ENCODE measurements at places on chromosomes 1 and 21. TPM values are rescaled to one million over a fixed set of nuclear protein-coding genes. Genes with fewer than 3 reads are reported as not detected.

The MPL gene
- total RNA-seq, result not detected

The NPPA gene
- 0.66 TPM for total RNA-seq

The FCAMR gene
- not detected for total RNA-seq

The HPDL gene
- total RNA-seq, result not detected

The PCBP3 gene
- 4.6 TPM for total RNA-seq

The RGSL1 gene
- not detected for total RNA-seq

DNA sequence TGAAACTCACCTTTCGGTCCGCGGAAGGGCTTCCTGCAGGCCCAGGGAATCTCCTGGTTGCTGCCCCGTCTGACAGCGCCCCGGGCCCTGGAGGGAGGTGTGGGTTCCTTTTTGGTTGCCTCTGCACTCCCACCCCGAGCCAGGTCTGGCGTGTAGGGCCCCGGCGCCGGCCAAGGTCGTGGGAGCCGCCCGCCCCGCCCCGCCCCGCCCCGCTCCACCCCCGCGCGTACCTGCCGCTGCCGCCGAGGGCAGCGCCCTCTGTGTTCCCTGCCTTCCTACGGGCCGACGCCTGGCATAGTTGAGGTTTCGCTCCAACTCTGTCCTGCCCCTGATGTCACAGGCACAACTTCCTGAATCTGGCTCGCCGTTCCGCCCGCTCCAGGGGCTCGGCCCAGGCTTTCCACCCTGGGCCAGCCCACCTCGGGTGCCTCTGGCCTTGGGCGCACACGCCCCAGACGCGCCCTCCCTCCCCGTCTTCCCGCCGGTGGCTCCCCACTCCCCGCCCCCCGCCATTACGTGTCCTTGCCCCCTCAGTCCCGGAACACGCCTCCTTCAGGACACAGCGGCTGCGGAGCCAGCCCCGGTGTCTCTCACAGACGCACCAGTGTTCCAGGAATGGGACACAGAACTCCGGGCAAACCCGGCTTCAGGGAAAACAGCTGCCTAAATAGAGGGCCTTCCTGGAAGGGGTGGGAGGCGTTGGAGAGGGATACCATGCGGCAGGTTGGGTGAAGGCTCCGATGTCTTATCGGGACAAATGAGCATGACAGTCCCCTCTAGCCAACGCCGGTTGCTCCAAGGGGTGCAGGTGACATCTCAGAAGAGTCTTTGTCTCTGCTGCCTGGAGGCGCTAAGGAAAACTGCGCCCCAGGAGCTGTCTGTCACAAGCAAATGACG is at the start of gene KIAA0040:
KIAA0040 (minus strand) TSS at position 147 of the 897 bp plus-strand sequence. CDS start 31,763 bp downstream, outside the sequence.
- H3K4me3 ChIP-seq, result peak within 1 kb of the TSS; percentile 75
- peak within 1 kb of the TSS; percentile 97 for H3K27ac ChIP-seq
- H3K36me3 ChIP-seq, result no peaks in the 10 kb centered on the region
- H3K4me1 ChIP-seq, result no peaks in the 10 kb centered on the region

GRCh38 chr1:17104782-17105181 is 14.5 kb downstream of the PADI2 start:
- H3K4me1 ChIP-seq, result no peaks in the 10 kb centered on the region
- H3K36me3 ChIP-seq, result no peaks in the 10 kb centered on the region
- H3K27ac ChIP-seq, result no peak overlapping the region
- H3K4me3 ChIP-seq, result no peak overlapping the region
- DNase-seq, result no peak

DNA sequence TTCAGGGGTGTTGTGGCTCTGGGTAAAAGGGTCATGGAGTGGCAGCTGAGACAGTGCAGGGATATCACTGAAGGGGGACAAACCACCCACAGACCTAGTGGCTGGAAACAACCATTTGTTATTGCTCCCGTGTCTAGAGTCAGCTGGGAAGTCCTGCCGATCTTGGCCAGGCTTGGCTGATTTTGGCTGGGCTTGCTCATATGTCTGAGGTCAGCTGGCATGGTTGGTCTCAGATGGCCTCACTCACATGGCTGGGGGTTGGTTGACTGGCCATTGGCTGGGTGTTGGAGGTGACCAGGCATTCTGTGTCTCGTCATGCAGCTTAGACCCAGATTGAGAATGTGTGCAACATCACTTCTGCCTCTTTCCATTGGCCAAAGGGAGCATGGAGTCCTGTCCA is 203.8 kb upstream of the POU3F1 start:
- H3K4me1 ChIP-seq, result no peaks in the 10 kb centered on the region
- DNase-seq, result no peak
- H3K27ac ChIP-seq, result no peak overlapping the region
- H3K36me3 ChIP-seq, result no peaks in the 10 kb centered on the region
- H3K27me3 ChIP-seq, result no peaks in the 10 kb centered on the region

- no peak overlapping the region for H3K4me3 ChIP-seq
- no peaks in the 10 kb centered on the region for H3K27me3 ChIP-seq
- peaks cover 6% of the 10 kb centered on the region for H3K4me1 ChIP-seq
Measured at GRCh38 chr1:24418898-24419628, 3.5 kb downstream of the NIPAL3 start.

DNA sequence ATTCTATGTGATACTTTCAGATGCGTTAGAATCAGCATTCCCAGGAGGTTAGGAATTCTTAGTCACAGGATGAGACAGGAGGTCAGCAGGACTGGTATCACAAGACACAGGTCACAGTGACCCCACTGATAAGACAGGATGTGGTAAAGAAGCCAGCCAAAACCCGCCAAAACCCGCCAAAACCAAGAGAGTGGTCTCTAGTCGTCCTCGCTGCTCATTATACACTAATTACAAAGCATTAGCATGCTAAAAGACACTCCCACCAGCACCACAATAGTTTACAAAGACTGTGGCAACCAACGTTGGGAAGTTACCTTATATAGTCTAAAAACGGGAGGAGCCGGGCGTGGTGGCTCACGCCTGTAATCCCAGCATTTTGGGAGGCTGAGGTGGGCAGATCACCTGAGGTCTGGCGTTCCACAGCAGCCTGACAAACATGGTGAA is 13.9 kb upstream of the ACTA1 start:
- H3K36me3 ChIP-seq, result no peaks in the 10 kb centered on the region
- H3K4me1 ChIP-seq, result no peaks in the 10 kb centered on the region
- H3K27ac ChIP-seq, result no peak overlapping the region
- DNase-seq, result no peak
- no peaks in the 10 kb centered on the region for H3K27me3 ChIP-seq
- no peak overlapping the region for H3K4me3 ChIP-seq

- peak overlapping the region; percentile 64 for H3K4me3 ChIP-seq
- DNase-seq, result peak; percentile 89
- no peaks in the 10 kb centered on the region for H3K27me3 ChIP-seq
- peaks cover 24% of the 10 kb centered on the region for H3K4me1 ChIP-seq
Measured at GRCh38 chr1:27011058-27011764, 1.4 kb downstream of the TENT5B start.

- H3K4me3 ChIP-seq, result no peak overlapping the region
- H3K27me3 ChIP-seq, result no peaks in the 10 kb centered on the region
- H3K36me3 ChIP-seq, result peaks cover 11% of the 10 kb centered on the region
- H3K27ac ChIP-seq, result no peak overlapping the region
- H3K4me1 ChIP-seq, result no peaks in the 10 kb centered on the region
Measured at GRCh38 chr21:46205766-46206162, 21.5 kb upstream of the SPATC1L start.

GRCh38 chr1:8133190-8133589 is 107.1 kb upstream of the ERRFI1 start:
- peaks cover 7% of the 10 kb centered on the region for H3K4me1 ChIP-seq
- DNase-seq, result no peak
- H3K36me3 ChIP-seq, result no peaks in the 10 kb centered on the region
- H3K27ac ChIP-seq, result peak overlapping the region; percentile 91
- no peaks in the 10 kb centered on the region for H3K27me3 ChIP-seq

- H3K36me3 ChIP-seq, result no peaks in the 10 kb centered on the region
- no peaks in the 10 kb centered on the region for H3K4me1 ChIP-seq
- no peak overlapping the region for H3K4me3 ChIP-seq
- no peak overlapping the region for H3K27ac ChIP-seq
- no peak for DNase-seq
Measured at GRCh38 chr1:30358500-30358899, 364.9 kb downstream of the MATN1 start.

- no peaks in the 10 kb centered on the region for H3K27me3 ChIP-seq
- peak overlapping the region; percentile 82 for H3K27ac ChIP-seq
- H3K4me3 ChIP-seq, result no peak overlapping the region
- H3K36me3 ChIP-seq, result no peaks in the 10 kb centered on the region
Measured at GRCh38 chr21:34996304-34997101, 52.6 kb downstream of the RUNX1 start.

- H3K36me3 ChIP-seq, result no peaks in the 10 kb centered on the region
- H3K4me3 ChIP-seq, result no peak overlapping the region
- peak overlapping the region; percentile 80 for H3K27ac ChIP-seq
Measured at GRCh38 chr21:36149788-36150711, 6.6 kb upstream of the DOP1B start.

- no peaks in the 10 kb centered on the region for H3K4me1 ChIP-seq
- H3K4me3 ChIP-seq, result no peak overlapping the region
- no peaks in the 10 kb centered on the region for H3K27me3 ChIP-seq
- no peak for DNase-seq
- no peaks in the 10 kb centered on the region for H3K36me3 ChIP-seq
- H3K27ac ChIP-seq, result no peak overlapping the region
Measured at GRCh38 chr1:55618199-55618598, 403.0 kb upstream of the USP24 start.

DNA sequence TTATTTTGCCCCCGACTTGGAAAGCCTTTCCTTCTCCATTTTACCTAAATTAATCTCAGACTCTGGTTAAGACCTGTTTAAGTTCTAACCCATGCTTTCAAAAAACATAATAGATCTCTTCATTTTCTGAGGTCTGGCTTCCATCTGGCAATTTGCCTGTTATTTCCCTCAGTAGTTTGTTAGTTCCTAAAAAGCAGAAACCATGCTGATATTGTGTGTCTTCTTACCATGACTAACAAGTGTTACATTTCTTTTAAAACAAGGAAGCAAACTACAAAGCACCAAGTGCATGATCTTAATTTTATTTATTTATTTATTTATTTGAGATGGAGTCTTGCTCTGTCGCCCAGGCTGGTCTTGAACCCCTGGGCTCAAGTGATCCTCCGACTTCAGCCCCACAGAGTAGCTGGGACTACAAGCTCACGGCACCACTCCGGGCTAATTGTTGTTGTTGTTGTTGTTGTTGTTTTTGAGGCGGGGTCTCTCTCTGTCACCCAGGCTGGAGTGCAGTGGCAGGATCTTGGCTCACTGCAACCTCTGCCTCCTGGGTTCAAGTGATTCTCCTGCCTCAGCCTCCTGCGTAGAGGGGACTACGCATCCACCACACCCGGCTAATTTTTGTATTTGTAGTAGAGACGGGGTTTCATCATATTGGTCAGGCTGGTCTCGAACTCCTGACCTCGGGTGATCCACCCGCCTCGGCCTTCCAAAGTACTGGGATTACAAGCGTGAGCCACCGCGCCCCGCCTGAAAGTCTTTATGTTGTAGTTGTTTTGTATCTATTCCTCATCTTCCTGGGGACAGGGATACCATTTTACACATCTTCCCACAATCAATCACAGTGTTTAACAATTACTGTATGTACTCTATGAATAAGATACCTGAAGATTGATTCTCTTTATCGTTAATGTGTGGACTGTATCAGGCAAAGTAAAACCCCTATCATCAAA is 1.3 kb upstream of the PATJ start:
- no peaks in the 10 kb centered on the region for H3K4me1 ChIP-seq
- H3K27ac ChIP-seq, result peak overlapping the region; percentile 99
- no peak for DNase-seq
- no peaks in the 10 kb centered on the region for H3K27me3 ChIP-seq
- H3K4me3 ChIP-seq, result no peak overlapping the region
- H3K36me3 ChIP-seq, result no peaks in the 10 kb centered on the region
